NCI-H345 (cell line): ENCODE measurements at places on chromosomes 5 and 9.
A peak's percentile ranks its signal among the peaks of the same experiment; 100 is the strongest.

GRCh38 chr5:72662936-72663335 is 153.5 kb upstream of the TNPO1 start:
- no peak for DNase-seq

GRCh38 chr5:81146031-81146430 is 87.1 kb upstream of the CKMT2 start:
- peak; percentile 58 for DNase-seq

DNA sequence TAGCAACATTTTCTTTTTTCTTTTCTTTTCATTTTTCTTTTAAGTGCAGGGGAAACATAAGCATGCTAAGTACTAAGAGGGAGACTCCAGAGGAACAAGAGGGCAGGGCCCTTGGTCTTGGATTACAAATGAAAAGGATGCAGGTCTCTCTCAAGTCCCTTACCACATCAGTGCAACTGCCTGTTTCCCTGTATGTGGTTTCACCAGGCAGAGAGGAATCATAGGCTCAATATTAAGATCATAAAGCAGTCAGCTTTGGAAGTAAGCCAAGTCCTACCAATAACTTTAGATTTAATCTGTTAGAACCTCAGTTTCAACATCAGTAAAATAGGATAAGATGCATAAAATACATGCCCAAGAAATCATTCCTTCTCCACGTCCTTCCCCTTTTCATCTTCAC is 422.7 kb upstream of the PAPPA start:
- no peak for DNase-seq

DNA sequence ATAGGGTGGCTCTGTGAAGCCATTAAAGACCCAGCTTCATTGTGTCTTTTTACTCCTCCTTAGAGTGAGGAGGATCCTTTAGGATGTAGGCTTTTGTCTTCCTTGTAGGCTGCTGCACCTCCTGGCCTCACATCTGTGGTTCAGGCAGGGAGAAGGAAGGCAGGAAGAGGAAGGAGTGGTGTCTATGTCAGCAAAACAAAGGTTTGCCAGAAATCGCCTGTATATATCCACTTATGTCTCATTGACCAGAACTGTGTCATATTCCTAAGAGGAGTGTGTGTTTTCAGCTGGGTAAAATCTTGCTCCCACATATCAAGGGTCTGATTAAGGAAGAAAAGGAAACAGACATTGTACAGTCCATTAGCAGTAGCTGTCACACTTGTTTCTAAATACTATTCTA is 213.8 kb downstream of the ARHGAP26 start:
- no peak for DNase-seq

DNA sequence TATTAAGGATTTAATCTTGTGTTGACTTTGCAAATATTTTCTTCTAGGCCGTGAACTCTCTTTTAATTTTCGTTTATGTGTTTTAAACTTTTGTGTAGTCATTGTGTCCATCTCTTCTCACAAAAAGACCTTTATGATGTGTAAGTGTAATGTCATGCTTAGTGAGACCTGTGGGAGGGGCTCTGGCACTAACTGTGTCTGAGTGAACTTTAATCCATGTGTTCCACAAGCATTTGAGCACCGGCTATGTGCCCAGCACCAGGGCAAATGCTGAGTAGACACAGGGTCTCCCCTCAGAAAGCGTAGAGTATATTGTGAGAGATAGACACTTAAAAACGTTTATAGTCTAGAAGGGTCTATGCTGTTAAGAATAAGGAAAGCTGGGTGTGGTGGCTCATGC is 272.6 kb upstream of the TUT7 start:
- no peak for DNase-seq

DNA sequence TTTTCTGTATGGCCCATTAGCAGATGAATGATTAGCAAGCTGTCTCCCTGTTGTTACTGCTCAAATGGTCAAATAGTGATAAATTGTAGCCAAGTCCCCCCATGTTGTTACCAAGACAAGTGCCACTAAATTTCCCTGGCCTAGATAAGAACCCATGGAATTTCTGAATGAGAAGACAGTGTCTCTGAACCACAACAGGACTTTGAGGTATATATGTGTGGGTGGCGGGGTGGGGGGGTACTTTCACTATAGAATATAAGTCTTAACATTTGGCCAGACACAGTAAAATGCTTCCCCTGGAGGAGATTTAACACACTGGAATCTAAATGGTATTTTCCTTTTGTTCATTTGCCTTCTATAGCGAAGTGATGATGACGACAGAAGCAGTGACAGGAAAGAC is 28.7 kb downstream of the XPA start:
- DNase-seq = no peak

- no peak for DNase-seq
Observed at GRCh38 chr9:114053246-114054005, 24.7 kb downstream of the AMBP start.

GRCh38 chr5:73531356-73531755 is 33.1 kb downstream of the BTF3 start:
- DNase-seq = no peak
